ENCODE measurements at places on chromosomes 2 and 18.

- peak; percentile 22 for DNase-seq
Observed at GRCh38 chr2:109497911-109498870, 115.6 kb downstream of the SEPTIN10 start.

GRCh38 chr18:32753656-32754260 is 19.1 kb downstream of the KLHL14 start:
- DNase-seq, result no peak

DNA sequence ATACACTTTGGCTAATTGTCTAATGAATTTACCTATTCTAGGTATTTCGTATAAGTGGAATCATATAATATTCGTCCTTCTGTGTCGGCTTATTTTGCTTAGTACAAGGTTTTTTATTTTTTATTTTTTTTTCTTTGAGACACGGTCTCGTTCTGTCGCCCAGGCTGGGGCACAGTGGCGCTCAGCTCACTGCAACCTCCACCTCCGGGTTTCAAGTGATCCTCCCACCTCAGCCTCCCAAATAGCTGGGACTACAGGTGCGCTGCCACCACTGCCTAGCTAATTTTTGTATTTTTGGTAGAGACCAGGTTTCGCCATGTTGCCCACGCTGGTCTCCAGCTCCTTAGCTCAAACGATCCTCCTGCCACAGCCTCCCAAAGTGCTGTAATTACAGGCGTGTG is 38.2 kb downstream of the PCBP1 start:
- DNase-seq, result no peak

DNA sequence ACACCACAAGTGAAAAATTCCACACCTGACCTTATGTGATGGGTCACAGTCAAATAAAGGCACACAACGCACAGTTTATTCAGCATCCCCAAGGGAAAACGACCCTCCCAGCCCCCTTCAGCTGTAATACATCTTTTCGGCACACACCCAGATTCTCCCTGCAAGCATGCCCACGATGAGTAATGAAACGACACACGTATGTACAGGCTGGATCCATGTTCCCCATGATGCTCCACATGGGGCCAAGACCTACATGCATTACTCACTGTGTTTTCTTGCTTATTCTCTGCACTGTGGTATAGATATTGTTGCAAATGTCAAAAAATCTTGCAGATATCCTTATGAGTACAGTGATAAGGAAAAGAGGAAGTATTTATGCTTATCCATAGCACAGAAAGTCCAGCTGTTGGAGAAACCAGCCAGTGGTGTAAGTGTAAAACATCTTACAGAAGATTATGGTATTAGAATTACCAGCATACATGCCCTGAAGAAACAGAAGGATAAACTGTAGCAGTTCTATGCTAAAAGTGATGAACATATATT is 32.5 kb upstream of the SGPP2 start:
- no peak for DNase-seq

- DNase-seq, result no peak
Observed at GRCh38 chr2:150099805-150100204, 387.7 kb downstream of the RND3 start.

All from fibroblast of pulmonary artery (primary cell).